Stimulated activated CD4-positive, alpha-beta T cell treated with anti-CD3 and anti-CD28 coated beads, Interleukin-12 subunit alpha, Interleukin-12 subunit beta, amount 100 ng/mL, for 48 hours (primary cell): ENCODE measurements at places on chromosomes 5 and 9.

DNA sequence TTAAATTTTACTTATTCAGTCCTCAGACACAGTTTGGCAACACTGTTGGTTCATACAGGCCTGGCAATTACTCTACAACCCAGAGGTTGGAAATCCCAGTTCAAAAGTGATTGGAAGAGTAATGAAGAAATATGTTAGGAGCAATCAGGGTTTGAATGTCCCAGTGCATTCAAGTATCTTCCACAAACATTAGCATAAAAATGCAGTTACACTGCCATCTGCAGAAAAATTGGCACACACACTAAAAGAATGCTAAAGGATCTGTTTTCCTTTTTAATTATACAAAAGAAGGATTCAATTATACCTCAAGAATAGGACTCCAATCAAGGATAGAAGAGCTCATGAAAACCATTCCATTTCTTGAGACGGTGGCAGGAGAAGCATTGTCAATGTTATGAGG, 130.2 kb downstream of the DNAH5 start:
- no peak for DNase-seq

- no peak for DNase-seq
These were observed 14.4 kb upstream of the TMOD1 start for GRCh38 chr9:97487107-97487506.

DNA sequence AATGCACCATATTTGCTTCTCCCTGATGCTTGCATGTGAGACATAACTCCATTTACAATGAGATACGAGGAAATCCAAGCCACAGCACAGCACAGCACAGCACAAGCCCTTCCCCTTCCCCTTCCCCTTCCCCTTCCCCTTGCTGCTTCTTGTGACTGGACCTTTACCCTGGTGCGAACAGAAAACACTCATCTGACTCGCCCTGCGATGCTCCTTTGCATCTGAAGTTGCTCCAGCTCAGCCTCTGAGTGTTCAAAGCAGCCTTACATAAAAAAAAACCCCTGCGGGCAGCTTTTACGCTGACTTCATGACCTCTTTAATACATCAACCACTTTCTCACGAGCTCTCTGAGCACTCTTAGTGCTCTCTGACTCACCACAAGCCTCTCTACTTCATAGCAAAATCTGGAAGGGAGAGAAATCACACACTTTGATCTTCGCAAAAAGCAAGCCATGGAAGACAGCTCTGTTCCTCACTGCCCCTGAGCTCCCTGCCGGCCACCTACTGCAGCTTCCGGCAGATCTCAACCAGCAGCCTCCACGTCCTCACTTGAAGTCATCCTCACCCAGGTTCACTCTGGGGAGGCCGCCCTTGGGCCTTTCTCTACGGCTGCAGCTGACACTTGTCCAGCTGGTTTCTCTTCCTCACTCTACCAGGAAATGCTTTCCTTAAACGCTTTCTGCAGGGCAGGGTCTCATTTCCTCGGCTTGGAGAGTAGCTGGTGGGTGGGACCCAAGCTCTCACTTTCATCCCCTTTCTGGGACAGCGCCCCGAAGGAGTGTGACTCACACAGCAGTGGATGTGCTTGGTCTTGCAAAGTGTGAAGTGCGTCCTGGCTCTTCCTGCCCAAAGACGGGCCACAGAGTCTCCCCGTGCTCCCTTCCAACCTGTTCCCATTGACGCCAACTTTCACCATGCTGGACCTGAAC, 5.3 kb downstream of the SLC34A1 start:
- no peak for DNase-seq

- DNase-seq, result no peak
These were observed 32.3 kb downstream of the HK3 start for GRCh38 chr5:176866707-176867310.

GRCh38 chr5:29993286-29993685, 1200.2 kb upstream of the CDH6 start:
- DNase-seq, result no peak

- no peak for DNase-seq
These were observed 6.0 kb upstream of the TESK1 start for GRCh38 chr9:35598866-35599590.

GRCh38 chr5:38287124-38287523, 28.8 kb downstream of the EGFLAM start:
- DNase-seq, result no peak

DNA sequence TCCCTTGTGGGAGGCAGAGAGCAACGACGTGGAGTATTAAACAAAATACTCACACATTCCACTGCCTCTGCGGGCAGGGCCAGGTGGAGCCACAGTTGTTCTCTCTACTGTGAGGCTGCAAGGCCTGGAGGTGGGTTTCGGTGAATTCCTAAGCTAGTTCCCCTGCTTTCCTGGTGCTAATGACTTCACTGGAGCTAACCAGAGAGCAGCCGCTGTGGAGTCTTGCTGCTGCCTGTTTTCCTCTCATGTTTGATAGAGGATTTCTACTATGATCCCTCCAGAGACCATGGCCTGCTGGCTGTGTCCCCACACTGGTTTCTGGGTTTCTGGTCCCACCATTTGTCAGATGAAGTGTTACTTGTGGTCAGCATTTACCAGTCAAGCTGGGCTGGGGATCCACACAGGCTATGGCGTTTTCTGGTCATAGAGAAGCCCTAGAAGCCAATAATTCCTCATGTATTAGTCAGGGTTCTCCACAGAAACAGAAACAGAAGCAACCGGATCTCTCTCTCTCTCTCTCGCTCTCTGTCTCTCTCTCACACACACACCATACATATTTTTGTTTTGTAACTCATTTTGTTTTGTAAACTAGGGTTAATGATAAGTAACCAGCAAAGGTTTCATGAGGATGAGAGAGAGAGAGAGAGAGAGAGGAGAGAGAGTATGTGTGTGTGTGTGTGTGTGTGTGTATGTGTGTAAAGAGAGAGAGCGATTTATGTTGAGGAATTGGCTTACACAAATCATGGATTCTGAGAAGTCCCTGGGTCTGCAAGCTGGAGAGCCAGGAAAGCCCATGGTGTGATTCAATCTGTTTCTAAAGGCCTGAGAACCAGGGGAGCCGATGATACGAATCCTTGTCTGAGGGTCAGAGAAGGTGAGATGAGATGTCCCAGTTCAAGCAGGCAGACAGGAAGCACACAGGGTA, 403.0 kb downstream of the GADD45G start:
- no peak for DNase-seq

GRCh38 chr5:56532466-56532865, 282.9 kb upstream of the MAP3K1 start:
- no peak for DNase-seq

DNA sequence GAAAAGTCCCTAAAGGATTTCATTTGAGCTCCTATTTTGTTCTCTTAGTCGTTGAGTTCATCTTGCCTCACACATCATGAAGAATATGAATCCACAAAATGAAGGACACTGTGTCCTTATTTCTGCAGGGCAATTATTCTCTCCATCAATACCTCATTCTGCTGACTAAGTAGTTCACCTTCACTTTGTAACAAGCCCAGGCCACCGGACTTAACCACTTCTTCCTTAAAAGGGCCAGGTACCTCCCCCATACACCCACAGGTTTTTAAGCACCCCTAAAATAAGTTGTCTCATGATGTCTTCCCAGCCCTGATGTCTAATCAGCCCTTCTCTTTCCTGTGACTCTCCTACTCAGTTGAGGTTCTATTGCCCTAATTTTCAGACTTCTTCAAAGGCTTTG, 67.1 kb upstream of the PLPP6 start:
- no peak for DNase-seq

DNA sequence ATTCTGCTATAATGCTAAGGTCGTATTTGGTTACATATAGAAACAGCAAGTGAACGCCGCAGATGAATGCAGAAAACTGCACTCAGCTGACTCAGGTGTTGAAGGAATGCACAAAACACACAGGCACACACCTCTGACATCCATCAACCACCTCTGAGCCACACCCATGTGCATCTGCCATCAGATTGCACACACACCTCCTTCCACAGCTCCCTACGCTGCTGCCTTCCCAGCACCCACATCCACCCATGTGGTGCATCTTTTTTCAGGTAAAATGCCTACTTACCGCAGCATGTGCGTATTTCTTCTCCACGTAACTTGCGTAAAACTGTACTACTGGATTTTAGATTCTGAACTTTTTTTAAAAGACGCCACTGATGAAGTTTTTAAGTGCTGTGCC, 7.1 kb downstream of the STK10 start:
- no peak for DNase-seq

GRCh38 chr9:5543875-5544702, 33.8 kb downstream of the PDCD1LG2 start:
- no peak for DNase-seq

GRCh38 chr5:133607451-133607850, 4.9 kb downstream of the FSTL4 start:
- no peak for DNase-seq
